ENCODE measurements at places on chromosomes 11 and 22. TPM values are rescaled to one million over a fixed set of nuclear protein-coding genes. Genes with fewer than 3 reads are reported as not detected.
A peak's percentile ranks its signal among the peaks of the same experiment; 100 is the strongest.

GRCh38 chr11:69696749-69697468, 6.9 kb downstream of the FGF19 start:
- H3K36me3 ChIP-seq = peaks cover 3% of the 10 kb centered on the region
- H3K4me3 ChIP-seq = no peak overlapping the region
- peaks cover 49% of the 10 kb centered on the region for H3K27me3 ChIP-seq
- DNase-seq = no peak
- no peaks in the 10 kb centered on the region for H3K4me1 ChIP-seq
- H3K27ac ChIP-seq = no peak overlapping the region

Gene BLID
- not detected for total RNA-seq

DNA sequence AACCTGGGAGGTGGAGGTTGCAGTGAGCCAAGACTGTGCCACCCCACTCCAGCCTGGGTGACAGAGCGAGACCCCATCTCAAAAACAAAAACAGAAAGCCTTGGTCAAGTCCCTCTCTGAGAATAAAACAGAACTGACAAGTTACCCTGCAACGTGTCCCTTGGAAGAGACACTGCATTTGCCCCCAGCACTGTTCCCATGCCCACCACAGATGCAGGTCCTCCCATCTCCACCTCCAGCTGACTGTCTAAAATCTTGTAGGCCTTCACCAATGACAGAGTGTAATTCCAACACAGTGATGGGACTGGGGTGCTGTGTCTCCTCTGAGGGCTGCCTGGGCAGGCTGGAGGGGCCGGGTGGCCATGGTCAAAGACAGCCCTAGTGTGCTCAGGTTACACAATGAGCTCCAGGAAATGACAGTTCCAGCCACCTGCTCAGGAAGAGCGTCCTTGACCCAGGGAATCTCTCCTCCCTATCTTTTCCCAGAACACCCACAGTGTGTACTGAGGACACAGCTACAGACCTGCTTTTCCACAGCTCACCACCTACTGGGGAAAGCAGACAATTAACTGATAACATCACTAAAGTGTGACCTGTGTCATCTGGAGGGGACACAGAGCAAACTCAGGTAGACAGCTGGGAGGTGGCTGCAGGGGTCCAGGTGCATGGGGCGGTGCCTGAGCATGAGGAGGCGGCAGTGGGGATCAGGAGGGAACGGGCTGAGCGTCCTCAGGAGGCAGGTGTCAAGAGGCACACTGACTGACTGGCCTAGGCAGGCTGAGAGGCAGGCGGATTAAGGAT, 56.4 kb downstream of the ARFGAP3 start:
- H3K36me3 ChIP-seq = peaks cover 5% of the 10 kb centered on the region
- DNase-seq = no peak
- no peaks in the 10 kb centered on the region for H3K4me1 ChIP-seq
- H3K27ac ChIP-seq = no peak overlapping the region
- H3K4me3 ChIP-seq = no peak overlapping the region

DNA sequence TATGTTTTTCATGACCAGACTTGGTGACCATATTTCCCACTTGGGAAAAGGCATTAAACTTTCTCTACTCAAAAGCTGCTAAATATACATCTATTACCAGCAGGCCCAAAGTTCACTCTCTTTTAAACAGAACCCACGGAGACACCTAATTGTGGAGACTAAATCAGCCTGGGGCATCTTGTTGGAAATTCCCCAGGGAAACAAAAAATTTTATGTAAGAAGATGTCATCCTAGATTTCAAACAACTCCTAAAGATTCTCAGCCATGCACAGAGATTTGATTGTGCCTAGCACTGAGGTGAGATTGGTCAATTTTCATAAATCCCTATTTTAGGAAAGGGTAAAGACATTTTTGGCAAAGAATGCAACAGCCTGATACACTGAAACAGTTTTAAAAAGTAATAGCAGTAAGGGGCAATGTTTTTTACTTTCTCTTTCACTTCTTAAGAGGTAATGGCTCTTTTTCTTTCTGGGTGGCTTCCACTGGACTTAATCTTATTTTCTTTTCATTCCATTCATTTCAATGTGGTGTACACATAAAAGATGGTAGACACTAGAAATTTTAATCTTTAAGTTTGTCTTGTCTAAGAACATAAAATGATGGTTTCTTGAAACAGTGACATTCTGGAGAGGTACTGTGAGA, 9.6 kb downstream of the OR52N2 start:
- no peaks in the 10 kb centered on the region for H3K36me3 ChIP-seq
- peak overlapping the region; percentile 44 for H3K4me3 ChIP-seq
- no peak for DNase-seq
- H3K4me1 ChIP-seq = peaks cover 12% of the 10 kb centered on the region
- H3K27me3 ChIP-seq = peaks cover 3% of the 10 kb centered on the region

Gene GAL3ST1
- 0.29 TPM for total RNA-seq

GRCh38 chr11:119315131-119316015, 1.6 kb downstream of the MCAM start:
- DNase-seq = peak; percentile 62
- H3K27ac ChIP-seq = no peak overlapping the region
- H3K4me1 ChIP-seq = peaks cover 15% of the 10 kb centered on the region
- H3K27me3 ChIP-seq = peaks cover 22% of the 10 kb centered on the region
- no peaks in the 10 kb centered on the region for H3K36me3 ChIP-seq

DNA sequence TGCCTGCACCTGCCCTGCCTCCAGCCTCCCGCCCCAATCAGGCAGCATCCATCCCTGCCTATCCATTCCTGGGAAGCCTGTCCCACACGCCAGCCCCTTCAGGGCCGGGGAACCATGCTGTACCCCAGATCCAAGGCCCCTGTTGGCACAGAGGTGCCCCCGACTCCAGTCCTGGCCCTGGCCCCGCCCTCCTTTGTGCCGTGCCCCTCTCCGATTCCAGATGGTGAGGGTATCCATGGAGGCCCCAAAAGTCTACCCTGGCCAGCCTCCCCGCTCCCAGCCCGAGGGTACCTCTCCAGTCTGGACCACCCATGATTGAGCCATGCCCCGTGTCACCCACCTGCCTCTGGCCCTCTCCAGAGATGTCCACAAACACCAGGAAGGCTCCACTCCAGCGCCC, 2.7 kb upstream of the TH start:
- DNase-seq = no peak
- H3K4me3 ChIP-seq = no peak overlapping the region
- H3K27me3 ChIP-seq = no peaks in the 10 kb centered on the region

DNA sequence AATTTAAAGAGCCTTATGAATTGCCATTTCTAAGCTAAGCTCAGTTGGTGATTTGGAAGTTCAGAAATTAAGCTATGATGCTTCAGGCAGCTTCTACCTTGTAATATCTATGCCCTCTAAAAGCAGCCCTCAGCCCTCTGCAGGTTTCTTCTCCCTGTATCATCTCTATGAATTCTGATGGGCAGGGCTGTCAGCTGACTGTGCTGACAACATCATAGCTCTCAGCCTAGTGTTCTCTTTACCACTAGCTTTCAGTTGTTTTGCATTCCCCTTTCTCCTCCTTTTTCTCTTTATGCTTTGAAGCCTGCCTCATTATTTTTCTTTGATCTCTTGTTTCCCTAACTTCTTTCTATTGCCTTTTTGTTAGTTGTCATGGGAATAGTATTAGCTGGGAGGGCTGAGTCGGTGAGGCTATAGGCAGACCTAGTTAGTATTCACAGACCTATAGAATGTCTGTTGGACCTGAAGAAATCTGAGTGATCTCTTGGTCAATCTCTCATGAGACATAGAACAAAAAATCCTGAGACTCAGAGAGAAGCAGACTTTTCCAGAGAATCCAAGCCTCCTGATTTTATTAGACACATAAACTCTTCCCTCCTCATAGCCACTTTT, 535.4 kb downstream of the RAB38 start:
- H3K36me3 ChIP-seq = no peaks in the 10 kb centered on the region
- H3K27ac ChIP-seq = no peak overlapping the region
- H3K4me1 ChIP-seq = no peaks in the 10 kb centered on the region
- H3K4me3 ChIP-seq = no peak overlapping the region

Gene HTR3A
- total RNA-seq = not detected

Gene IGSF22
- total RNA-seq = 1.3 TPM

DNA sequence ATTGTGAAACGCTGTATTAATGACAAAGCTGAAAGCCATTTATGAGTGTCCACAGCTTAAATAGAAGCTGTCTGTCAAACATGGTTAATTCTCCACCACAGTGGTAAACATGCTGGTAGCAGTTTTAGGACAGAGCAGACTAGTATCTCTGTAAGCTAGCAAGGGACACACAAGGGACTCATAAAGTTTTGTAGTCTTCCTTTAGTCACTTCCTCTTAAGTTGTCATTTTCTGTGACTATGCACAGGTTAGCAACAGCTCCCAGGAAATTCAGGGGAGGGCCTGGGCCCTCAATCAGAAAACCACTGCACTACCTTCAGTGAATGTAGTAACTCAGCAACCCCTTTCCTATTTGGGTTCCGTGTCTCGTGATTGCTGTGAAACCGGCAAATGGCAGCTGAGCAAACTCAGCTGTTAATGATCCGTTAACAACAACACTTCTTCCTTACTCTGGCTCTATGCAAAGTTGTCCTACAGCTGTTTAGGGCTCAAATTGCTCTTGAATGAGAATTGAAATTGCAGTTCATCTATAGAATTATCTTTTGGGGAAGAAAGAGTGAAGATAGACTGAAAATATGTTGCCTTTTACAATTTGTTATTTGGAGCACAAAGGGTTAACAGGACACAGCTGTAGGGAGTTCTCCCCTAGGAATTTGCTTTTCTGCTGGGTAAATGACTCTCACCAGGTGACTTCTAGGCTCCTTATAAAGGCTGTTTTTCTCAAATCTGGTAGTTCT, at the start of gene MMP26:
TSS of gene MMP26 (plus strand) at position 731 of the 736 bp plus-strand sequence.
- H3K27me3 ChIP-seq = peaks cover 29% of the 10 kb centered on the region
- H3K36me3 ChIP-seq = no peaks in the 10 kb centered on the region
- no peak within 1 kb of the TSS for H3K4me3 ChIP-seq
- no peaks in the 10 kb centered on the region for H3K4me1 ChIP-seq
- H3K27ac ChIP-seq = peak within 1 kb of the TSS; percentile 11

DNA sequence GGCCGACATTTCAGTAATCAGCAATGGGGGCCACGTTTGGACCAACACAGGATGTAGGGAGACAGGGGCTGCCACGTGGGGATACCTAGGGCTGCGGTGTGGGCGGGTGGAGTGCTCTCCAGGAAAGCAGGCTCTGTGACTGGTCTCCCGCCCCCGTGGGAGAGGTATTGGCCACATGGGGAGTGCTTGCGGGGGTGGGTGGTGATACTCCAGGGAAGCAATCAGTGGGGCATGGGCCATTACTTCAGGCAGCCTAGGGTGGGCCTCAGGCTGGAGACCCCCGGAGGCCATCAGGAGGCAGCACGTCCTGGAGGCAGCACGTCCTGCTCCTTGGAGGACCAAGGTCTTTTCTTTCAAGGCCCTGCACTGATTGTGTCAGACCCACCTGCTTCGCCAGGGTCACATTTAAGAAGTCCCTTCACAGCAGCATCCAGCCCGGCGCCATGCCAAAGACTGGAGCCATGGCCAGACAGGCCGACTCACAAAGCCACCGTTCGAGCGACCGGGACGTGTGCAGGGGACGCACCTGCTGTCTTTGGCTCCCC, 3.0 kb upstream of the MUC2 start:
- H3K27me3 ChIP-seq = peaks cover 1% of the 10 kb centered on the region
- H3K4me3 ChIP-seq = no peak overlapping the region
- no peak for DNase-seq
- no peaks in the 10 kb centered on the region for H3K36me3 ChIP-seq
- no peaks in the 10 kb centered on the region for H3K4me1 ChIP-seq

- peaks cover 39% of the 10 kb centered on the region for H3K4me1 ChIP-seq
- no peaks in the 10 kb centered on the region for H3K36me3 ChIP-seq
- H3K27me3 ChIP-seq = no peaks in the 10 kb centered on the region
Measured at GRCh38 chr11:85829172-85829571, 18.2 kb upstream of the SYTL2 start.

DNA sequence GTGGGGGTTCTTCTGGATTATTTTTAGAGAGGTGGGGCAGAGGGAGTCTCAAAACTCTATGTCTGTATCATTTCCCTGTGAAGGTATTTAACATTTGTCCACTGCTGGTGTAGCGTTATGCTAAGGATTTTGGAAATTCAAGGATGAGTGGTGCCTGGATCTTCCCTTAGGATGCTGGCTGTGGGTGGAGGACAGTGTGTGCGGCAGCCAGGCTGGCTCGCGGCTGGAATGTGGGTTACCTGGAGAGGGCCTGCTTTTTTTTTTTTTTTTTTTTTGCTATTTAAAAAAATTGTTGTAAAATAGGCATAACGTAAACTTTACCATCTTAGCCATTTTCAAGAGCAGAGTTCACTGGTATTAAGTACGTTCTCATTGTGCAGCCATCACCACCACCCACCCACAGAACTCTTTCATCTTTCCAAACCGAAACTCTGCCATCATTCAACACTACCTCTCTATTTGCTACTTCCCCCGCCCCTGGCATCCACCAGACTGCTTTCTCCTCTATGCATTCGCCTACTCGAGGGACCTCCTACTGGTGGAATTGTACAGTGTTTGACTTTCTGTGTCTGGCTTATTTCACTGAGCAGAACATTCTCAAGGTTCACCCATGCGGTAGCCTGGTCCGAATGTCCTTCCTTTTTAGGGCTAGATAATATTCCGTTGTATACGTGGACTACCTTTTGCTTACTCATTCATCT, 67.1 kb downstream of the PARVB start:
- no peak overlapping the region for H3K4me3 ChIP-seq
- H3K27ac ChIP-seq = no peak overlapping the region
- H3K36me3 ChIP-seq = no peaks in the 10 kb centered on the region
- DNase-seq = peak; percentile 26
- peaks cover 5% of the 10 kb centered on the region for H3K4me1 ChIP-seq

Gene EMID1
- not detected for total RNA-seq

- H3K36me3 ChIP-seq = no peaks in the 10 kb centered on the region
- H3K4me3 ChIP-seq = no peak overlapping the region
- no peak overlapping the region for H3K27ac ChIP-seq
- H3K4me1 ChIP-seq = no peaks in the 10 kb centered on the region
Measured at GRCh38 chr11:98710986-98711385, 309.8 kb upstream of the CNTN5 start.

- DNase-seq = no peak
- peaks cover 49% of the 10 kb centered on the region for H3K4me1 ChIP-seq
- H3K27ac ChIP-seq = peak overlapping the region; percentile 66
- H3K4me3 ChIP-seq = no peak overlapping the region
- H3K27me3 ChIP-seq = no peaks in the 10 kb centered on the region
Measured at GRCh38 chr22:42217752-42218280, 52.6 kb downstream of the TCF20 start.

- DNase-seq = no peak
- H3K36me3 ChIP-seq = no peaks in the 10 kb centered on the region
- no peaks in the 10 kb centered on the region for H3K27me3 ChIP-seq
- no peak overlapping the region for H3K27ac ChIP-seq
- H3K4me3 ChIP-seq = no peak overlapping the region
- peaks cover 3% of the 10 kb centered on the region for H3K4me1 ChIP-seq
Measured at GRCh38 chr11:123129920-123130319, 65.1 kb downstream of the CLMP start.

- DNase-seq = no peak
- no peaks in the 10 kb centered on the region for H3K27me3 ChIP-seq
- H3K4me1 ChIP-seq = no peaks in the 10 kb centered on the region
- H3K4me3 ChIP-seq = no peak overlapping the region
Measured at GRCh38 chr11:28017816-28018215, 90.1 kb downstream of the KIF18A start.
